Upper lobe of left lung (tissue), 6 donors: ENCODE measurements at places on chromosomes 4 and X. TPM values are rescaled to one million over a fixed set of nuclear protein-coding genes. Genes with fewer than 3 reads are reported as not detected.
A peak's percentile ranks its signal among the peaks of the same experiment; 100 is the strongest.

- no peaks in the 10 kb centered on the region for H3K4me1 ChIP-seq
- H3K4me3 ChIP-seq = no peak overlapping the region
Measured at GRCh38 chrX:14043209-14043608, 13.5 kb upstream of the GEMIN8 start.

DNA sequence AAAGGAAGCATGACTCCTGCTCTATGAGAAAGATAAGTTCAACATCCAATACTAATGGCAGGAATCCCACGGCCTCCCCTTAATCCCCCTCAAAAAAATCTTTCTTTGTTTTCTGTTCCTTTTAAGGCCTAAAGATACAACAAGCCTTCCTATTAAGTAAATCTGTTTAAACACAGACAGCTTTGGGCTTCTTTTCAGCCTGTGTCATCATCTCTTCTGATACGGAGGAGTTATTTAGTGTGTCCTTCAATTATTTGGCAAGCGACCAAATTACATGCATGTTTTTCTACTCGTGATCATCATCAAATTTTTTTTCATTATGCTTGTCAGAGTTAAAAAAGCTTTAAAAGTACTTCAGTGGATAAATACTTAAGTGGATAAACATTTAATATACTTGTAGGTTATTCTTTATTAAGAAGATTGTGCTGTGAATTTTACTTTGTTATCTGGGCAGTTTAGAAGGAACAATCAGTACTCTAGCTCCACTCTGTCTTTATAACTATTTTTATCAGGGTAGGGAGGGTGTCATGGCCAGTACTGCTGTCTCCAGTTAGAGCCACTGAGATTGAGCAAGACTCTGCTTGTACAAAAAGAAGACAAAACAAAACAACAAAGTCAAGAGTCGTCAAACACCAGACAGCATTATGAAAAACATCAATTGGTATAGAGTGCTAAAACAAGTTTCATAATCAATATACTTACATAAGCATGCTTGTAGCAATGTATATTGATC is 210.7 kb downstream of the PRR32 start:
- no peak overlapping the region for H3K27ac ChIP-seq
- no peak overlapping the region for H3K4me3 ChIP-seq
- no peaks in the 10 kb centered on the region for H3K27me3 ChIP-seq

GRCh38 chrX:63761639-63762038 is 23.4 kb downstream of the ARHGEF9 start:
- H3K36me3 ChIP-seq = no peaks in the 10 kb centered on the region
- no peak for DNase-seq
- H3K27ac ChIP-seq = no peak overlapping the region
- H3K27me3 ChIP-seq = no peaks in the 10 kb centered on the region

DNA sequence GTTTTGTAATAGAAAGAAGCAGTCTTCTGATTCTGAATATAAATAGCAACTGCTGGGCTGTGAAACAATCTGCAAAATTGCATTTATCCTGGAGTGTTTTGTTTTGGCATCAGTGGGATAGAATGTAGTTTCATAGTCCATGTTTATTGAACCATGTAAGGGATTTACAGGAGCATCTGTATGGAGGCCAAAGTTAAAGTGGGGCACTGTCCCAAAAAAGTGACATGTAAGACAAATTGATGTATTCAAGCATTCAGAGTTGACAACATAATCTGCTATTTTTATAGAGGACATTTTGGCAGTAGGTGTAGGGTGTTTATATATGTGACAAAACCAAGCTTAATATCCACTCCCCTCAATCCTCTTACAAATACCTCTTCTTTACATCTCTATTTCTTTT is 200.5 kb upstream of the ANK2 start:
- H3K36me3 ChIP-seq = no peaks in the 10 kb centered on the region
- no peak overlapping the region for H3K27ac ChIP-seq
- DNase-seq = no peak
- H3K27me3 ChIP-seq = no peaks in the 10 kb centered on the region
- no peak overlapping the region for H3K4me3 ChIP-seq

DNA sequence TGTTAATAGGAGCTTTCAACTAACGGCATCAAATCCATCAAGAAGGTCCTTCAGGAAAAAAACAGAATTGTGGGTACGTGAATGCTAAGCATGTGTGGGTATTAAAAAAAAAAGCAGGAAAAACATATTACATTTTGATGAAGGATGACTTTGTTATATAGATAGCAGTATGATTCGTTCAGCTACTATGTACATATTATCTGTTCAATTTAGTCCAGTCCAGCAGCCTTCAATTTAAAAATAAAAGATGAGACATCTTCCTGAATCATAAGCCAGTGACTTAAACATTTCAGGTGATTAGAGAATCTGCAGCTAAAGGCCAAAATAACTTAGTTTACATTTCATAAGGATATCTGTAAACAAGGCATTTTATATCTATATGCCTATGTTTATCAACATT is 63.4 kb downstream of the LCORL start:
- H3K36me3 ChIP-seq = no peaks in the 10 kb centered on the region
- H3K27me3 ChIP-seq = no peaks in the 10 kb centered on the region
- H3K4me1 ChIP-seq = no peaks in the 10 kb centered on the region
- no peak overlapping the region for H3K4me3 ChIP-seq

GRCh38 chr4:87849612-87850011 is 16.8 kb downstream of the MEPE start:
- H3K4me1 ChIP-seq = peaks cover 14% of the 10 kb centered on the region
- no peak overlapping the region for H3K4me3 ChIP-seq
- no peak overlapping the region for H3K27ac ChIP-seq
- no peaks in the 10 kb centered on the region for H3K27me3 ChIP-seq
- H3K36me3 ChIP-seq = no peaks in the 10 kb centered on the region
- DNase-seq = no peak

DNA sequence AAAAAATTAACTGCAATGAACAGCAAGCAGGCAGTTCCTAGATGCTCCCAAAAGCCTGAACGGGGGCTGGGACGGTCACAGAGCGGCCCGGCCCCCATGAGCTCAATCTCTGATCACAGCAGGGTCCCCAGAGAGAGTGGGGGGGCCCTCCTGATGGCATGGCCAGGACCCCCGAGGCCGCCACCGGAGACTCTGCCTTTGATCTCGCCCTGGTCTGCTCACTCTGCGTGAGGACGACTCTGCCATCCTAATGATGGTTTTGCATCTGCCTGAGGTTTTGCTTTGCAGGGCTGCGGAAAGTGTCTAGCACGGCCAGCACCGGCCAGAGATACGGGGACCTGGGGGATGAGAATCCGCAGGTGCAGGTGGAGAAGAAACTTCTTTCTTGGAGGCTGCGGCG is 103.8 kb downstream of the SHOX start:
- DNase-seq = peak; percentile 43
- H3K36me3 ChIP-seq = no peaks in the 10 kb centered on the region
- no peaks in the 10 kb centered on the region for H3K4me1 ChIP-seq

DNA sequence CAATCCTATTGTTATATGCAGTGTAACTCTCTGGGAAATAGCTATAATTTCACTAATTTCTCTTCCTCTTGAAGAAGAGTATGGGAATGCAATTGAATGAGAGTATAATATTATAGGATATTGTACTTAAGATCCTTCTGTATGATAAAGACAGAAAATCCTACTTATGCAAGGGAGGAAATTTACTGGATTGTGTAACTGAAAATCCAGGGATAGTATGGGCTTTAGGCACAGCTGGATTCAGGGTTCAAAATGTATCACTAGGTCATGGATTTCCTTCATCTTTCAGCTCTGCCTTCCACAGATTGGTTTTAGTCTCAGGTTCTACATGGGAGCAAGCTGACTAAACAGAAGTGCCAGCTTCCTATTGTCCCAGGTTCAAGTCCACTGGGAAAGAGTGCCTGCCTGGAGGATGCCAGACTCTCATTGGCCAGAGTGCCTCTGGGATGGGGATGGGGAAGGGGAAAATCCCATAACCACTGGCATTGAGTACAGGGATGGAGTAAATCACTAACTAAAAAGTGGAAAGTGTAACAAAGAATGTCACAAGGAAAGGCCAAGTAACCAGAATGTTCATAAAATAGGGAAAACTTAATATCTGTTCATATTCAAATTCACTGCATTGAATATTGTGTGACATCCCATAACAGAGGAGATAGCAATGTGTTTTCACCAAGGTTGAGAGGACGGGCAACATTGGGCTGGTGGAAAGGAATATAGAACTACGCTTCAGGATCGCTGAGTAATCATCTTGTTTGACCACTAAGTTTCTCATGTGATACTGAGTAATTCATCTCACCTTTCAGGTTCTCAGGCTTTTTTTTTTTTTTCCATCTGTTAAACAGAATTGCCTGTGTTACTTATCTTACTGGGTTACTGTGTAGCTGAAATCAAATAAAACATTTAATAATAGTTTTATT is 75.7 kb downstream of the ANXA3 start:
- no peak overlapping the region for H3K27ac ChIP-seq
- H3K36me3 ChIP-seq = no peaks in the 10 kb centered on the region
- H3K4me1 ChIP-seq = peaks cover 7% of the 10 kb centered on the region
- H3K4me3 ChIP-seq = no peak overlapping the region

DNA sequence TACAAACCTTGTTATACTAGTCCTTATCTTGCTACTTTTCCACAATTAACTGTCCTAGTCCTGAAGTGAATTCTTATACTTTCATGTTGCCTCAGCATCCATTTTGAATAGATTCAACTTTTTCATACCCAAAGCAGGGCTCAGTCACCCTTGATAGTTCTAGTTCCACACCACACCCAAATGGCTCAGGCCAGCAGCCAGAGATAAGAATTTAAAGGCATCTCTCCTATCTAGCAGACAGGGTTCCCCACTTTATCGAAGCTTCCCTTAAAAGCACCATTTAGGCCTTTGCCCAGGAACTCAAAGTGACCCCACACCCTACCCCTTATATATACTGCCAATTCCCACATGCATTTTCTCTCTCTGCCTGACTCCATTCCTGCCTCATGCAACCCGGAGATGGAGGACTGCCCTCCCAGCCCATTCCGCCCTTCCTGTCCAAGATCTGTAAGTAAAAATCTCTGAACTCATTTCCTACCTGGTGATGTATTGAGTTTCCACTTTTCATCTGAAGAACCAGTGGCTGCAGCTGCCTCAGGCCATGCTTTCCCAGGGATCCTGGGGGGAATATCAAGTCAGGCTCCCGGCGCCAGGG is 63.7 kb upstream of the TXK start:
- no peaks in the 10 kb centered on the region for H3K27me3 ChIP-seq
- no peak overlapping the region for H3K4me3 ChIP-seq
- no peak for DNase-seq
- H3K4me1 ChIP-seq = peaks cover 7% of the 10 kb centered on the region
- H3K27ac ChIP-seq = no peak overlapping the region

- no peaks in the 10 kb centered on the region for H3K4me1 ChIP-seq
- no peaks in the 10 kb centered on the region for H3K27me3 ChIP-seq
- H3K4me3 ChIP-seq = no peak overlapping the region
- H3K36me3 ChIP-seq = no peaks in the 10 kb centered on the region
- no peak overlapping the region for H3K27ac ChIP-seq
- DNase-seq = no peak
Measured at GRCh38 chr4:10589799-10590198, 94.8 kb downstream of the CLNK start.

DNA sequence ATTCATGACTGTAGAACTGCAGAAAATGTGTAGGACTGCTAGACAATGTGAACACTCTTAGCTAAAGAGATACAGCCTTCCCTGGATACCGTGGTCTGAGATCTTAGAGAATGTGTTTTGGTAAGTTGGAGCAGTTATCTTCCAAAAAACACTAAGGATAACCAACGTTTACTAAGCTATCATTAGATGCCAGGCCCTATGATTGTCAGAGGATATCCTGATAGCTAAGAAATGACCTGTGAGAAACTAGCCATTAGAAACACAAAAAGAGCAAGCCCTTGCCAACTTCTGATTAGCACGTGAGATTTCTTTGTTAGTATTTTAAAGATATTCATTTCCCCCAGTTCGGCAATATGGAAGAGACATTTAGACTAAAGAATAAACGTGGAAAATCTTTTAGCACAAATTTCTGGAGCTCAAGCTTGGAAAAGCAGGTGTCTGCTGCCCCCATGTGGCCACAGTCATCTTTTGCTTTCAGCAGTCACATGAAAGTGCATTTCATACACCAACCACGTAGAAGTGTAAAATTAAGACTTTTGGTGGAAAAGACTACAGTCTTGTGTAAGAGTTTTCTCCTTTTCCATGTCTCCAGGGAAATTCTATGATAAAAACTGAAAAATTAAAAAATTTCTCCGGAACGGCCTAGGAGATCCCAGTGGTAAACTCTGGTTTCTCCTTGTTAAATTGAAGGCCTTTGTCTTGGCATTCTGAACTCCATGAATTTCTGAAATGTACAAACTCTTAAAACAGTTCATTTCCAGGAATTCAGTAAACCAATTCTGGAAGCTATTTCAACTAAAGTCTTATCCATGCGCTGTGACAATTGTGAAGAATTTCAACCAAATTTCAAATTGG is 136.4 kb downstream of the ZNF674 start:
- H3K36me3 ChIP-seq = no peaks in the 10 kb centered on the region
- no peaks in the 10 kb centered on the region for H3K4me1 ChIP-seq
- DNase-seq = peak; percentile 52
- H3K4me3 ChIP-seq = no peak overlapping the region
- no peak overlapping the region for H3K27ac ChIP-seq

Gene HPGD
- total RNA-seq = 61.9 TPM

Gene RTL9
- total RNA-seq = not detected

Gene GC
- not detected for total RNA-seq

Gene DSPP
- not detected for total RNA-seq

Gene HAND2
- not detected for total RNA-seq

Gene SPANXN4
- total RNA-seq = not detected

Gene LRIT3
- total RNA-seq = 0.46 TPM
